ENCODE measurements at places on chromosomes 11 and 22. TPM values are rescaled to one million over a fixed set of nuclear protein-coding genes. Genes with fewer than 3 reads are reported as not detected.

Gene SNX32
- not detected for total RNA-seq

Gene SORL1
- total RNA-seq: 80.7 TPM

Gene OR1S1
- not detected for total RNA-seq

Gene RCN1
- 11.5 TPM for total RNA-seq

- peak; percentile 13 for DNase-seq
- no peak overlapping the region for H3K27ac ChIP-seq
- H3K4me1 ChIP-seq: peaks cover 11% of the 10 kb centered on the region
- no peaks in the 10 kb centered on the region for H3K36me3 ChIP-seq
- no peak overlapping the region for H3K4me3 ChIP-seq
- no peaks in the 10 kb centered on the region for H3K27me3 ChIP-seq
These were observed 30.1 kb downstream of the NRXN2 start for GRCh38 chr11:64692764-64693331.

Gene TMEM109
- 100 TPM for total RNA-seq

- no peaks in the 10 kb centered on the region for H3K36me3 ChIP-seq
- peak overlapping the region; percentile 68 for H3K27ac ChIP-seq
- peaks cover 44% of the 10 kb centered on the region for H3K4me1 ChIP-seq
- H3K4me3 ChIP-seq: no peak overlapping the region
- H3K27me3 ChIP-seq: no peaks in the 10 kb centered on the region
- no peak for DNase-seq
These were observed 27.7 kb downstream of the RTN4R start for GRCh38 chr22:20240447-20240764.

Gene CCDC188
- 1.8 TPM for total RNA-seq

- no peak overlapping the region for H3K4me3 ChIP-seq
- H3K27me3 ChIP-seq: no peaks in the 10 kb centered on the region
These were observed 30.0 kb downstream of the PLEKHA7 start for GRCh38 chr11:16984229-16984628.

GRCh38 chr11:297051-297585 lies 2.2 kb downstream of the IFITM5 start:
- H3K4me1 ChIP-seq: no peaks in the 10 kb centered on the region
- no peak overlapping the region for H3K4me3 ChIP-seq
- H3K27ac ChIP-seq: no peak overlapping the region

GRCh38 chr11:126339073-126339862 lies 16.2 kb upstream of the ST3GAL4 start:
- peak overlapping the region; percentile 45 for H3K27ac ChIP-seq
- H3K36me3 ChIP-seq: peaks cover 19% of the 10 kb centered on the region
- no peak for DNase-seq
- no peaks in the 10 kb centered on the region for H3K27me3 ChIP-seq
- H3K4me3 ChIP-seq: no peak overlapping the region

- no peaks in the 10 kb centered on the region for H3K36me3 ChIP-seq
- DNase-seq: no peak
- no peak overlapping the region for H3K27ac ChIP-seq
- no peak overlapping the region for H3K4me3 ChIP-seq
- peaks cover 10% of the 10 kb centered on the region for H3K4me1 ChIP-seq
These were observed 93.2 kb downstream of the NAV2 start for GRCh38 chr11:19805827-19806226.

DNA sequence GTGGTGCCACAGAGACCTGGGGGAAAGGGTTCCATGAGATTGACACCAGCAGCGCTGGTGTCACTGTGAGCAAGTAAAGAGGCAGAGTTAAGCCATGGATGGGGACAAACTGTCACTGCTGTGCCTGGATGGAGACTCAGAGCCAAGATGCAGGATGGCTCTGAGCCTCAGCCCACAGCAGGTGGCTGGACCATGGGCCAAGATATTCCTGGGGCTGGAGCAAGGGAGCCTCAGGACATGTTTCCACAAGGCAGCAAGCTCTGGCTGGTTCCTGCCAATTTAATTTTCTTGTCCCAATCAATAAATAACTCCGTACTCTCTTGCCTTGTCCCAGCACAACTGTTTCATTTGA lies 23.0 kb downstream of the MYO18B start:
- no peaks in the 10 kb centered on the region for H3K4me1 ChIP-seq
- DNase-seq: no peak
- H3K27ac ChIP-seq: no peak overlapping the region
- H3K4me3 ChIP-seq: no peak overlapping the region
- no peaks in the 10 kb centered on the region for H3K27me3 ChIP-seq

DNA sequence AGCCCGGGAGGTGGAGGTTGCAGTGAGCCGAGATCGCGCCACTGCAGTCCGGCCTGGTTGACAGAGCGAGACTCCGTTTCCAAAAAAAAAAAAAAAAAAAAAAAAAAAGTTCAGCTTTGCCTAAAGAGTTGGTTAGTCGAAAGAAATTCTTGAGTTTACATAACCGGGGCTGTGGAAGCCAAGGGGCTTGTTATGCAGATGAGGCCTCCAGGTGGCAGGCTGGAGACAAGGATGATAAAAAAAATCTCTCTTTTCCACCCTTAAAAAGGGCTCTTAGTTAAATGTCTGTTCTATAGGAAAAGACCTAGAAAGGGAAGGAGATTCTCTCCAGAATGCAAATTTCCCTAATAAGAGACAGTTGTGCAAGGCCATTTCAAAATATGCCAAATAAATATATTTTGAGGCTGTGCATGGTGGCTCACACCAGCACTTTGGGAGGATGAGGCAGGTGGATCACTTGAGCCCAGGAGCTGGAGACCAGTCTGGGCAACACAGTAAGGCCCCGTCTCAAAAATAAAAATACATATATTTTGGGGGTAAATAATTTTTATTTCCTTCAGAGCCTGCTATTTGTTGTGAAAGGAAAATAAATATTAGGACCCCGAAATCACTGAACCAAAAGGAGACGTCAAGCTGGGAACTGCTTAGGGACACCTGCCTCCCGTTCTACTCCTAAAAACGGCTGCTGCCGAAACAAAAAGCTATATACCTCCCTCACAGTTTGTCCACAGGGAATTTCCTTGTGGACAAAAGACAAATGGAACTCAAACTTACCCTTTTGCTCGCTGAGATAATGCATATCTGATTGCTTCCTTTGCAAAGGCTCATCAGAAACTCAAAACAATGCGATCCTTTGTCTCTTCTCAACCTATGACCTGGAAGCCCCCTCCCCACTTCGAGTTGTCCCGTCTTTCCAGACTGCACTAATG lies 2.4 kb upstream of the IFITM2 start:
- H3K4me3 ChIP-seq: no peak overlapping the region
- peak overlapping the region; percentile 66 for H3K27ac ChIP-seq
- H3K4me1 ChIP-seq: peaks cover 46% of the 10 kb centered on the region
- H3K27me3 ChIP-seq: peaks cover 2% of the 10 kb centered on the region
- no peaks in the 10 kb centered on the region for H3K36me3 ChIP-seq

DNA sequence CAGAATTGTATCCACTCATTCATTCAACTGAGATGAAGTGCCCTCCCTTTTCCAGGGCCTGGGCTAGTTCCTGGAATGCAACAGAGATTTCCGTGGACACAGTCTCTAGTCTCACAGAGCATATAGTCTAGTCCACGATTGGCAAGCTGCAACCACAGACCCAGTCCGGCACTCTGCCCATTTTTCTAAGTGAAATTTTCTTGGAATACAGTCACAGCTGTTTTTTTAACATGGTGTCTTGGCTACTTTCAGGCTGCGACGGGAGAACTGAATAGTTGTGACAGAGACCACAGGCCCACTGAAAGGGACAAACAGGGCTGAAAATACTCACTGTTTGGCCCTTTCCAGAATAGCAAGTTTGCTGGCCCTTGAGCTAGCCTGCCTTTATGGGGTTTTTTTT lies 29.2 kb downstream of the ALG12 start:
- H3K4me3 ChIP-seq: no peak overlapping the region
- no peak for DNase-seq
- no peaks in the 10 kb centered on the region for H3K27me3 ChIP-seq
- no peaks in the 10 kb centered on the region for H3K4me1 ChIP-seq

DNA sequence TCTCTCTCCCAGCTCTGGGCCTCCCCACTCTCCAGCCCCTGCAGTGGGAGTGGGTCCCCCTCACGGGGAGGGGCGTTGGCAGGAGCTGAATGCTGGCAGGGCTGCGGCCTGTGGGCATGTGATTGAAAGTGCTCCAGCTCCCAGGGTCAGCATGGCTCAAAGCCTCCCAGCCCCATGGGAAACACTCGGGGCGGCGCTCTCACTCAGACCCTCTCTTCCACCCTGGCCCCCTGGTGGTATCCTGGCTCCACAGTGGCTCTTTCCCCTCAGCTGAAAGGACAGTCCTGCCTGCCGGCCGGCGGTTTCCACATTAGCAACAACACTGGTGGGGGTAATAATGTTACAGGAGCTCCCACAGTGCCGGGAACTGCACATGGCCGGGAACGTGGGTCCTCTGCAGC lies 35.5 kb downstream of the POLR3H start:
- H3K36me3 ChIP-seq: peaks cover 74% of the 10 kb centered on the region
- no peak for DNase-seq
- no peaks in the 10 kb centered on the region for H3K27me3 ChIP-seq
- H3K27ac ChIP-seq: no peak overlapping the region
- H3K4me3 ChIP-seq: no peak overlapping the region
- H3K4me1 ChIP-seq: no peaks in the 10 kb centered on the region

- H3K27ac ChIP-seq: no peak overlapping the region
- peaks cover 16% of the 10 kb centered on the region for H3K4me1 ChIP-seq
- DNase-seq: peak; percentile 47
These were observed 8.7 kb downstream of the PRDM11 start for GRCh38 chr11:45155058-45155551.

GRCh38 chr22:39995393-39996252 lies 869 bp downstream of the FAM83F start:
- H3K4me1 ChIP-seq: peaks cover 13% of the 10 kb centered on the region
- DNase-seq: no peak
- no peak overlapping the region for H3K27ac ChIP-seq

Gene SLC25A45
- 5.5 TPM for total RNA-seq

DNA sequence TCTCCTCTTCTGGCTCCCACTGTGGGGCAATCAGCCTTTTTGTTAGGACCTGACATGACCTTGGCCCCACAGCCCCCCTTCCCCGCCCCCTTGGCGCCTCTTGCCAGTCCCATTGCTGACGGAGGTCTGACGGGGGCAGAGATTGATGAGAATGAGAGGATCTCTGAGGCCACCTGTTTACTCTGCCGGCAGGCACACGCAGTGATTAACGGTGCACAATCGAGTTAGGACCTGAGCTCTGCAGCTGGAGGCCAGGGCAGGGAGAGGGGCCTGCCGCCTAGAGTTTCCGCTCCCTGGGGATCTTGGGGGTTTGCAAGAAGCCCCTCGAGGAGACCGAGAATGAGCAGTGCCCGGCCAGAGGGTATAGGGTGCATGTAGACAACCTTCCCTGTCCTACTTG lies 6.8 kb upstream of the CHRM1 start:
- H3K4me3 ChIP-seq: no peak overlapping the region
- DNase-seq: no peak
- no peaks in the 10 kb centered on the region for H3K36me3 ChIP-seq
- no peaks in the 10 kb centered on the region for H3K27me3 ChIP-seq
- H3K27ac ChIP-seq: no peak overlapping the region

DNA sequence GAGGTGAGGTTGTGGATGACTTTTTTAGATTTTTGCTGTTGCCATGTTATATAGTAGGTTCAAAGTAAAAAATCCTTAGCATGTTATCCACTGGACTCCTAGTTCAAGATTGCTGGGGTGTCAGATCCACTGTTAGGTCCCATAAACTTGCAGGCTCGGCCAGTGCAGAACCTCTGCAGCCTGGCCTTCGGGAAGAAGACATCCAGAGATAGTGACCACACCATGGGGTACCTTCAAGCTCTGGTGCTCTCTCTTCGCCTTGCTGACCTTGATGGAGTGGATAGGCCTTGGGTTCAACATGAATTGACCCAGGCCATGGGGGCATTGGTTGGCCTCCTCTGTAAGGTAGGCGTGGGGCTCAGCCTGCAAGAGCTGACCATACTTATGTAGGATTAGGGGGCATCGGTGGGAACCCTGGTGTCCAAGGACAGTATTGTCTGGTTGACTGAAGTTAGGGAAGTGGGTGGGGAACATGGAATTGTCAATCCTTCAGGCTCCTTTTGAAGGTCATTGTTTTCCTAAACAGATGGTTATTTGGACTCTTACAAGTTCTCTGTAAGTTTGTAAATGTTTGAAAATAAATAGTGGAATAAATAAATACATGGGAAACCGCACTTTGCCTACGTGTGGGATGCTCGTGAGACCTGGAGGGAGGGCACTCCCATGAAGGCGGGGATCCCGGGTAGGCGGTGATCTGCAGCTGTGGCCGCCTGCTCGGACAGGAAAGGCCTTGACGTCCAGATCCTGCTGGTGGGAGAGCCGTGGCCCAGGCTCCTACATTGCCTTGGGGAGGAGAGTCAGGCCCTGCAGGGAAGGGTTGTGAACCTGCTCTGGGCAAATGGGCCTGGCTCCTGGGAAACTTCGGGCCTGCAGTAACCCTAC lies 37.1 kb downstream of the BCR start:
- H3K27me3 ChIP-seq: no peaks in the 10 kb centered on the region
- no peaks in the 10 kb centered on the region for H3K36me3 ChIP-seq
- peak overlapping the region; percentile 75 for H3K27ac ChIP-seq
- H3K4me1 ChIP-seq: peaks cover 81% of the 10 kb centered on the region
- no peak overlapping the region for H3K4me3 ChIP-seq

GRCh38 chr22:25061605-25062376 lies 109.3 kb downstream of the KIAA1671 start:
- DNase-seq: no peak
- no peak overlapping the region for H3K27ac ChIP-seq
- no peaks in the 10 kb centered on the region for H3K27me3 ChIP-seq
- H3K36me3 ChIP-seq: no peaks in the 10 kb centered on the region

- peak; percentile 91 for DNase-seq
- peak overlapping the region; percentile 26 for H3K4me3 ChIP-seq
- peak overlapping the region; percentile 85 for H3K27ac ChIP-seq
- H3K27me3 ChIP-seq: no peaks in the 10 kb centered on the region
These were observed 16.9 kb downstream of the CTNND1 start for GRCh38 chr11:57778318-57779037.

Gene SAA2
- 11.7 TPM for total RNA-seq
